Astrocyte (in vitro differentiated cells and primary cell): ENCODE measurements at places on chromosomes 2 and 18. TPM values are rescaled to one million over a fixed set of nuclear protein-coding genes. Genes with fewer than 3 reads are reported as not detected.

- no peaks in the 10 kb centered on the region for H3K36me3 ChIP-seq
- H3K27me3 ChIP-seq = no peaks in the 10 kb centered on the region
- H3K4me3 ChIP-seq = no peak overlapping the region
Observed at GRCh38 chr2:147696426-147696825, 148.4 kb upstream of the ACVR2A start.

DNA sequence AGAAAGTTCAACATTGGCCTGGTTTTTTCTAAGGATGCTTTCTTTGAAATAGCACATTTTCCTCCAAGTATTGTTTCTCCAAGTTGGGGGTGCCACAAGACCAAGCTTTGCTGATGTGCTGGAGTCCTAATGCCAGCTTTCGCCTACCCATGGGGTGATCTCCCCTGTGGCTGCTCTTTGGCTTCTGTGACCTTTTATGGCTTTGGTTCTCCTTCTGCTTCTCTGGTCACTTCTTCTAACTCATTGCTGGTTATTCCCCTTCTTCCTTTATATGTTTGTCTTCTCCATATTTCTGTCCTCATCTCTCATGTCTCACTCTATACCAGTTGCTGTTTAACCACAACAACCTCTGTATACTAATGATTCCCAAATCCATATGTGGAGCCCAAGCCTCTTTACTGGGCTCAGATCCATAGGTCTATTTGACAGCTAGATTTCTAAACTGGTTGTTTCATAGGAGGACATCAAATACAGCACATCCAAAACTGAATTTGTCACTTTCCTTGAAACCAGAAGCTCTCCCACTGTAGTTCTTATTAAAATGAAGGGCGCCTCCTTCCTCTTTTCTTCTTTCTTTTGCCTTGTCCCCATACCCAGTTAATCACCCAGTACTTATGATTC is 23.1 kb downstream of the APOB start:
- no peak overlapping the region for H3K4me3 ChIP-seq
- no peaks in the 10 kb centered on the region for H3K36me3 ChIP-seq
- DNase-seq = no peak

- no peak overlapping the region for H3K4me3 ChIP-seq
- DNase-seq = no peak
- no peak overlapping the region for H3K27ac ChIP-seq
- no peaks in the 10 kb centered on the region for H3K36me3 ChIP-seq
Observed at GRCh38 chr2:164754157-164755093, 87.2 kb downstream of the COBLL1 start.

Gene RETREG2
- 54.8 and 55.2 TPM in 2 replicates for total RNA-seq

- no peaks in the 10 kb centered on the region for H3K36me3 ChIP-seq
- no peak overlapping the region for H3K27ac ChIP-seq
- no peaks in the 10 kb centered on the region for H3K27me3 ChIP-seq
- H3K4me3 ChIP-seq = no peak overlapping the region
- DNase-seq = no peak
- H3K4me1 ChIP-seq = no peaks in the 10 kb centered on the region
Observed at GRCh38 chr2:52428224-52428623, 1339.4 kb upstream of the CHAC2 start.

DNA sequence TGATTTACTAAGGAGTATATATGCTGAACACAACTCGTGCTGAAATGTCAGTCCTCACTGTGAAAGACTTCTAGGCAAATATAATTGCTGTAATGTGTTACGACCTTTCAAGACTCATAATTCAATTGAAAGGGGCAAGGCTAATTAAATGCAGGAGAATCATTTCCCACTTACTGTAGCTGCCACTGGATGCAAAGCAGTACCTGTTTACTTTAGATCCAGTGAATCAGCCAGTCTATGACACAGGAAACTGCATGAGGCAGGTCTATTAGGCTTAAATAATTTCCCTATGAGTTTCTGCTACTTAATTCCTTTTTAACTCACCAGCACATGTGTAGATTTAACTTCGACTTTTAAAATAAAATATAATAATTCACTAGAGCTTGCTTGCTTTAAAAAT is 125.6 kb downstream of the CTNNA2 start:
- H3K4me1 ChIP-seq = no peaks in the 10 kb centered on the region
- DNase-seq = peak; percentile 21
- H3K36me3 ChIP-seq = no peaks in the 10 kb centered on the region
- no peak overlapping the region for H3K4me3 ChIP-seq
- H3K27me3 ChIP-seq = no peaks in the 10 kb centered on the region

DNA sequence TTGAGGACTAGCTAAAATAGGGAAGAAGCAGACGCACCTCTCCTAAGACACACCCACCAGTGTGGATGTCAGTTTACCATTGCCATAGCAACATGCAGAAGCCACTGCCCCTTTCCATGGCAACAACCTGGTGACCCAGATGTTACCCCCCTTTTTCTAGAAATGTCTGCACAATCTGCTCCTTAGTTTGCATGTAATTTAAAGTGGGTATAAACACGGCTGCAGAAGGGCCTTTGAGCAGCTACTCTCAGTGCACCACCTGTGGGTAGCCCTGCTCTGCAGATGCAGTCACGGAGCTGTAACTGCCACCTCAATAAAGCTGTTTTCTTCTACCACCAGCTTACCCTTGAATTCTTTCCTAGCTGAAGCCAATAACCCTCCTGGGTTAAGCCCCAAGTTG is 87.1 kb downstream of the FBXO15 start:
- no peak overlapping the region for H3K27ac ChIP-seq
- H3K4me1 ChIP-seq = no peaks in the 10 kb centered on the region
- no peaks in the 10 kb centered on the region for H3K36me3 ChIP-seq
- DNase-seq = no peak
- H3K4me3 ChIP-seq = no peak overlapping the region
- peaks cover 4% of the 10 kb centered on the region for H3K27me3 ChIP-seq

DNA sequence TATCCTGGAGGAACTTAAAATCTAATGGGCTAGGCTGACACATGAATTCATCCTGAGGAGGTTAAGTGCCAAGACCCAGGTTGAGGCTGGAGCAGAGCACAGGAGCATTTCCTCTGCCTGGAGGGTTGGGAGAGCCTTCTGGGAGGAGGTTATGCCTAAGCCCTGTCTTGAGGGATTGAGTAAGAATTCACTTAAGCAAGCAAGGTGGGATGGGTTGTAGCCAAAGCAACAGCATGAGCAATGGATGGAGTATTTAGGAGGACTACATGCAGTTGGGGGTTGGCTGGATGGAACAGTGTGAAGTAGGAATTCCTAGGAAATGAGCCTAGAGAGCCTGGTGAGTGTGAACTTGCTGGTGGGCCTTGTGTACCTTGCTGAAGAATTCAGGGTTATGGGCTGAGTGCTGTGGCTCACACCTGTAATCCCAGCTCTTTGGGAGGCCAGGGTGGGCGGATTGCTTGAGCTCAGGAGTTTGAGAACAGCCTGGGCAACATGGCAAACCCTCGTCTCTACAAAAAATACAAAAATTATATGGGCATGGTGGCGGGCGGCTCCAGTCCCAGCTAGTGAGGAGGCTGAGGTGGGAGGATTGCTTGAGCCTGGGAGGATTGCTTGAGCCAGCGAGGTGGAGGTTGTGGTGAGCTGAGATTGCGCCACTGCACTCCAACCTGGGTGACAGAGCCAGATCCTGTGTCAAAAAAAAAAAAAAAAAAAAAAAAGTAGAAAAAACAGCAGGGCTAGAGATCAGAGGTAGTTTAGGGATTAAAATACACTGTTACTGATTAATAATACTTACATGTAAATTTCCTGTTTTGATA is 22.2 kb downstream of the TANC1 start:
- no peaks in the 10 kb centered on the region for H3K27me3 ChIP-seq
- DNase-seq = peak; percentile 100
- H3K27ac ChIP-seq = peak overlapping the region; percentile 57
- no peaks in the 10 kb centered on the region for H3K36me3 ChIP-seq

GRCh38 chr2:74414881-74415761 is 6.3 kb downstream of the C2orf81 start:
- no peaks in the 10 kb centered on the region for H3K36me3 ChIP-seq
- H3K4me3 ChIP-seq = peak overlapping the region; percentile 38
- DNase-seq = no peak
- peaks cover 8% of the 10 kb centered on the region for H3K27me3 ChIP-seq
- H3K4me1 ChIP-seq = peaks cover 14% of the 10 kb centered on the region
- H3K27ac ChIP-seq = no peak overlapping the region

Gene NEU2
- total RNA-seq = not detected in 2 replicates
